ENCODE measurements at places on chromosomes 7 and 10. TPM values are rescaled to one million over a fixed set of nuclear protein-coding genes. Genes with fewer than 3 reads are reported as not detected.
A peak's percentile ranks its signal among the peaks of the same experiment; 100 is the strongest.

- peak; percentile 46 for DNase-seq
Observed at GRCh38 chr7:28957064-28957750, 923 bp downstream of the TRIL start.

- no peak for DNase-seq
Observed at GRCh38 chr7:85065306-85065705, 121.5 kb downstream of the SEMA3D start.

DNA sequence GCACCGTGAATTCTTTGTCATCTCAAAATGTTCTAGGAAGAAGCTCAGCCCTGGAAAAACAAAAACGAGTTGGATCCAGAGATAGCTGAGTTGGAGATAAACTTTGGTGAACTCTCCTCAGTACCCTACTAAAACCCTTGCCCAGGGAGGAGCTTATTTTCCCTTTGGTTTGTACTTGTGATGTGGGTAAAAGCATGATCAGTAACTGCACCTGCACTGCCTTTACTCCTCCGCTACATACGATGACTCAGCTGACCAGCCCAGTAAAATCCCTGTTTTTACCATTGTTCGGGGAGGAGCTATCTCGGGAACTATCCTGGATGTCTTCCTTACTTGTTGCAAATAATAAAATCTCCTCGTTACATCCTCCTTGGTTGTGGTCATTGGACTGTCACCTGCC, 359.3 kb downstream of the SH2D4B start:
- DNase-seq = no peak

DNA sequence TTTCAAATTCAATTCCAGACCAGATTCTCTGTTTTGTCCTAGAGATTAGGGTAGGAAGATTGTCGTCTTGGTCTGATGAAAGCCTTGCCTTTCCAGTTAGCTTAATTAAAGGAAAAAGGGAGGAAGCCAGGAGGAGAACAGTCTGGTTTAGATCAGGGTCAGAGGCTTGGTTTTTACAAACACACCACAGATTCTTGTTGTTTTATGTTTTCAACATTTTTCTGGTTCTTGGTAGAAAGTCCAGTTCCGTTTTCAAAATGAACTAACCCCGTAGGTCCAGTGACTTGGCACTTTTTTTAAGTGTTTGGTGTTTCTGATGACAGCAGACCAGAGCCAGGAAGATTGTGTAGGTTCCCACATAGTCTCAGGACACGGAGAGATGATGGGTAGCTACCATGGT, 167.1 kb upstream of the INHBA start:
- no peak for DNase-seq

GRCh38 chr10:116771959-116772585, 29.7 kb upstream of the HSPA12A start:
- DNase-seq = no peak

DNA sequence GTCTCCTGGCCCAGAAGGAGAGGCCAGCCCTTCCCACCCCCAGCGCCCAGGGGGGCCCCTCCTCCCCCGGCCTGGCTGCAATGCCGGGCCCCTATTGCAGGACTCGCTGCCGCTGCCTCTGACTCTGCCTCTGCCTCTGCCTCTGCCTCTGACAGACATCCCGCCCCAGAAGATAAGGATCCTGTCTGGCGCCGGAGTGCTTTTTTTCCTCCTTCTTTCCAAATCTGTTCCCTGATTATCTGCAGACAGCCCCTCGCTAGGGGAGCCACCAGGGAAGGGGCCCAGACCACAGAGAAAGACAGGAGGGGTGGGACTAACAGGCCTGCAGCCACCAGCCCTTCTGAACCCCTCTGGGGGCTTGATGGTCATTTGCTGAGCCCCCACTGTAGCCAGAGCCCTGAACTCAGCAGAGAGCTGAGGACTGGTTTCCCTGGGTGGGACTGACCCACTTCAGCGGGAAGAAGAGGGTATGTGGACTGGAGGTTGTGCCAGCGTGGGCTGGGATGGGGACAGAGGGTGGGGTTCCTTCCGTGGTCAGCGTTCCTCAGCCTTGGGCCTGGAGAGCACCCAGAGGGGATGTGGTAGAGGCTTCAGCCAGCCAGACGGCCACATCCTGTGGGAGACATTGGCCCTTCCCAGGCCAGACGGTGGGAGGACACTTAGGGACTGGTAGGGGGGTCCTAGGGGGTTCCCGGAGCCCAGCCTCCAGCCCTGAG, 22.8 kb downstream of the UNC5B start:
- no peak for DNase-seq

- no peak for DNase-seq
Observed at GRCh38 chr7:80298201-80298600, 163.6 kb downstream of the GNAI1 start.

- no peak for DNase-seq
Observed at GRCh38 chr7:79436378-79436777, 17.1 kb downstream of the MAGI2 start.

DNA sequence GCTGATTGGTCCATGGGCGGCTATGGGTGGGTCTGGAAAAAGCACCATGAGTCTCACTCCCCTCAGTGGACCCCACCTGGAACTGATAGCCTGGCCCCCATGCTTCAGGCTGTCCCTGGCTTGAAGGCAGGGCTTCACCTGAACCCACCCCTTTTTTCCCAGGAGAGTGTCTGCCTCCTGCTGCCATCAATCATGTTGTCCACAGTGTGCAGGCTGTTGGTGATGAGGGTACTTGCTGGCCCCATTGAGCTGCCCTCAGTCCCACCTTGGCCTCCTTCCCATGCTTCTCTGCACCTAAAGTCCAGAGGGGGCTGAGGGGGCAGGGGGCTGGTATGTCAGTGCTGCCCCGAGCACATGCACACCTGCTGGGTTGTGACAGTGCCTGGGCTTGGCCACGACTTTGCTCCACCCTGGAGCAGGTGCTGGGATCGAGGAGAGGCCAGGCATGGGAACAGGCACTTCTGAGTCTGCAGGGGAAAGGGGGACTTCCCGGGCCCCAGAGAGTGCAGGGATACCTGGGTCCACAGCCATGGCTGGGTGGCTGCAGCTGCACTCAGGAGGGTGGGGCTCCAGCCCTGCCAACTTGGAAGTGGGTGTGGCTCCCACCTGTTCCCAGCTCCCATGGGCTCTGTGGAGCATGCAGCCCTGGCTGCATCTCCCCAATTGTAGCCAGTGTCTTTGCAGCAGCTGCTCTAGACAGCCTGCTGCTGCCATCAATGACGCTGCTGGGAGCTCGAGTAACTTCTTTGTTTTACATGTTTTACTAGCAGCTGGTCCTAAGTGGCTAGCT, 56.9 kb downstream of the ADK start:
- no peak for DNase-seq

DNA sequence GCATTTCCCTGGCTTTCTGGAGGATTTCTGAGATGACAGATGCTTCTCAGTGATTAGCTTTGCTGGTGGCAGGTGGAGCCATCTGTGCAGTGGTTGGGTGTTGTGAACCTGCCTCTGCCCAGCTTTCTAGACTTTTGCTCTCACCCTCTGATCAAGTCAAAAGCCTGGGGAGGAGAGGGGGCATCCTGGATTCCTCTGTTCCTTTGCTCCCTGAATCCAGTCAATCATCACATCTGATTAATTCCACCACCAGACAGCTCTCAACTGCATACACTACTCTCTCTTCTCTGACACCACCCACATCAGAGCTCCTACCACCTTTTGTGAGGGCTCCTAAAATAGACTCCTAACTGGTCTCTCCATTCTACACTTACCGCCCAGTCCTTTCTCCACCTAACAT, 283.5 kb downstream of the WDR11 start:
- no peak for DNase-seq

DNA sequence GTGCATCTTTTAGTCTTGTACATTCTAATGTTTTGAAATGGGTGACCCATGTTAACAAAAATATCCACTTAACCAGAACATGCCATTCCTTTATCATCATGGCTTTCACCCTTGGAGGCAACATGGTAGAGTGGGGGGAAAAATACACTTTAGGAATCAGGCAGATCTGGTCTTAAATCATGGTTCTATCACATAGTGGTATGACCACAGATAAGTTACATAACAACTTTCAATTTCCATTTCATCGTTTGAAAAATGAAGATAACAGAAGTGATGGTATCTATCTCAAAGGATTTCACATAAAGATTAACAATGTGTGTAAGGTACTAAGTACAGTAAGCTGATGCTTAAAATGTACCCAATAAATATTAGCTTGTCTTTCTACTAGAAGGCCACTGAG, 19.0 kb downstream of the TMEM168 start:
- DNase-seq = no peak

DNA sequence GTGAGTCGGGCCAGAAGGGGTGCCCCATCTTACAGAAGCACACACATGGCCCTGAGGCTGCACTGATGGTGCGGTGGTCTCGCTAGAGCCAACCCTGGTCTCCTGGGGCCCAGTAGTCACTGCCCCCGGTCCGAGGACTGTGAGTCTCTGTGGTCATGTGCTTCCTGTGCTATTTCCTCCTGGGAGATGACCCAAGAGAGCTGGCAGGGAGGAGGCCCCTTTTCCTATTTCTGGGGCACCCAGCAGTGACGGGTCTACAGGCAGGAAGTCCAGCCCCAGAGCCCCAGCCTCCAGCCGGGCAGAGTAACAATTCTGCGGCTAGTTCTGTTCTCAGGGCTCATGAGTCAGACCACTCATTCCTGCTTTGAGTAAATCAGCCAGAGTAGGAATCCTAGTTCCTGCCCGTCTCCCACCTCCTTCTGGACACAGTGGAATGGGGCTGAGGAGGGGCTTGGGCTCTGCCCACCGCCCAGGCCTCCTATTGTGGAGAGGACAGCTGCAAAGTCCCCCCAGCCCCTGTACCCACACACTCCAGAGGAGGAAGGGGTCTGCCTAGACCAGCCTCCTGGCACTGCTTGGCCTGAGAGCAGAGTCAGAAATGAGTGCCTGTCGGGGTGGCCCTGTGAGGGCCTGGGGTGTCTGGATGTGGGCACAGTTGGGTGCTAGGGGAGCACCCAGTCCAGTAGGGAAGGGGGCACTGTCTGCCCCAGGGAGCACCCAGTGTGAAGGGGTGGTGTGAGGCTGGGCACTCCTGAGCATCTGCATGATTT, 80.5 kb upstream of the PPIF start:
- DNase-seq = no peak

DNA sequence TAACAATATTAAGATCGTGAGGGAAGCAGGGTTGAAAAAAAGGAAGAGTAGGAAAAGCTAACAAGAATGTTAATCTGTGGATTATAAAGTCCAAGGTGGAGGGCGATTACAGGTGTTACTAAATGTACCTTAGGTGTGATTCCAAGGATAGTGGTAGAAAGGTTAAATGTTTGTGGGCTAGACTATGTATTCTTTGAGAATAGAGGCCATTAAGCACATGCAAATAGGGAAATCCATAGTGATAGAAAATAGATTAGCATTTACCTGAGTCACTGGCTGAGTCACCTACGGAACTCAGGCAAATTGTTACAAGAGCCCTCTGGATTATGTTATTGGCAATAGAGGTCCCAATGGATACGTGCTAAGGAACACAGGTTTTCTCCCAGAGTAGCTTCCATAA, 9.0 kb downstream of the MGAM2 start:
- DNase-seq = no peak

DNA sequence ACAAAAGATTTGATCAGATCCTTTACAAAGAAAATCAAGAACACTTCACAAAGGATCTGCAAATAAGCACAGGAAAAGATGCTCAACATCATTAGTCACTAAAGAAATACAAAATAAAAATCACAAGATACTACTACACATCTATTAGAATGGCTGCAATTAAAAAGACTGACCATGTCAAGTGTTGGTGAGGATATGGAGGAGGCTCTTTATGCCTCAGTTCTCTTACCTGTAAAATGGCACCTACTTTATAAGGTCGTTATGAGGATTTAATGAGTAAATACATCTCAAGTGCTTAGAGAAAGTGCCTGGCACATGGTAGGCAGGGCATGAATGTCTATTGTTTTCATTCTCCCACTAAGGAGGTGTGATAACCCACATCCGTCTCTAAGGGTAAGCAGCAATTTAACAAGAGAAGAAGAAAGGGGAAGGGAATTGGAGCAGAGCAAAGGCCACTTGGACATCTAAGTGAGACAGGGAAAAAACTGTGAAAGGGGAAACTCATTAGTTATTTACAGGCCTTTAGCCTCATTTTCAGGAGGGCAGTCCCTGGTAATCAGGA, 157.5 kb upstream of the NFE2L3 start:
- no peak for DNase-seq

- no peak for DNase-seq
Observed at GRCh38 chr7:134419085-134419484, 39.8 kb downstream of the AKR1B1 start.

GRCh38 chr7:99397297-99397983, 11.0 kb downstream of the PDAP1 start:
- DNase-seq = no peak

- DNase-seq = no peak
Observed at GRCh38 chr7:68073701-68074100, 1077.1 kb downstream of the TYW1 start.

- DNase-seq = no peak
Observed at GRCh38 chr7:126361183-126361582, 891.6 kb downstream of the GRM8 start.

DNA sequence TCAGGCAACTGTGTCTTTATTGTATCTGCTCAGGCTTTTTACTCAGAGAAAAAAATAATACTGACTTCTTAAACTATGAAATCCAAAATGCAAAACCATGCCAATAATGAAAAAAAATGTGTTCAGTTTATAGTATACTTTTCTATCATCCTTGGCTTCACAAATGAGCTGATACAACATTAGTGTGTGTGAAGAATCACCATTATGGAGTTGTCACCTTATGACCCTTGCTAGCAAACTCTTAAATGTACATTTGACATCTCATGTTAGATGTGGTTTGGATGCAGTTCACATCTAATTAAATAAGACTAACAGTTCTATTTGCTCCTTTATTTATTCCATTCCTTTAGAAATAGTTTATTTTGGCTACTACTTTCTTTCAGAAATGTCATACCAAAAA, 4.2 kb upstream of the OR2A2 start:
- DNase-seq = no peak

DNA sequence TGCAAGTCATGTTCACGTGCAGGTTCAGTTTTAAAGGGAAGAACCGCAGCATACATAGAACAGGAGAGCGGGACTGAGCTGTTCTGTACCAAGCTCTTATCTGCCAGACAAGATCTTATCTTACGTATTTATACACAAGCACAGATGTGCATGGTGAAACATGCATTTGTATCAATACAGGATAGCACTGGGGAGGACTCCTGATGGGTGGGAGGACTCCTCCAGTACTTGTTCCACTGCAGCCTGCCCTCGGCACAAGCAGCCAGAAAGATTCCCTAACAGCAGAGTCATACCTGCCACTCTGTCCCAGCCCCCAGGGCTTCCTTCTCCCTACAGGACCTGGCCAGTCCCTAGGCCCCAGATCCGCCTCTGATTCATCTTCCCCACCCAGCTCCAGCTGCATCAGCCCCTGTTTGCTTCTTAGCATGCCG, 13.2 kb upstream of the PRKCQ start:
- DNase-seq = no peak

- DNase-seq = no peak
Observed at GRCh38 chr10:116656044-116656443, 35.3 kb downstream of the PNLIPRP2 start.

DOCK1 gene
- 62.9 TPM for total RNA-seq

PLPP4 gene
- total RNA-seq = not detected

STAG3 gene
- total RNA-seq = 1.1 TPM

GPER1 gene
- total RNA-seq = 0.91 TPM

SRRM3 gene
- total RNA-seq = 4.9 TPM

TES gene
- 15.0 TPM for total RNA-seq
